ENCODE measurements at places on chromosomes 1 and 21.

DNA sequence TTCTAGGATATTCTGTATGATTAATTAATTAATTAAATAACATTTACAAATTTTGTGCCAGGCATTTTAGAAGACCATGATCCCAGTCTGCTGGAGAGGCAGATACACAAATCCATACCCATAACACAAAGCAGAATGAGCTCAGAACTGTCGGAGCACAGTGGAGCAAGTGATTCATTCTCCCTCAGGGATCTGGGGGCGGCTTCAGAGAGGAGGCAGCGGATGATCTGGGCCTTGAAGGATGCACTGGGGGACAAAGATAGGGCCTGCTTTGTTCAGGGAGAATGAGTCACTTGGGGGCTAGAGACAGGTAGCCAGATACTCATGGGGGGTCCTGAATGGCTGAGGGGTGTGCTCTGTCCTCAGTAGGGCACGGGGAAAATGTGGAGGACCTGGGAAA, 50.9 kb upstream of the TRABD2B start:
- DNase-seq = no peak

DNA sequence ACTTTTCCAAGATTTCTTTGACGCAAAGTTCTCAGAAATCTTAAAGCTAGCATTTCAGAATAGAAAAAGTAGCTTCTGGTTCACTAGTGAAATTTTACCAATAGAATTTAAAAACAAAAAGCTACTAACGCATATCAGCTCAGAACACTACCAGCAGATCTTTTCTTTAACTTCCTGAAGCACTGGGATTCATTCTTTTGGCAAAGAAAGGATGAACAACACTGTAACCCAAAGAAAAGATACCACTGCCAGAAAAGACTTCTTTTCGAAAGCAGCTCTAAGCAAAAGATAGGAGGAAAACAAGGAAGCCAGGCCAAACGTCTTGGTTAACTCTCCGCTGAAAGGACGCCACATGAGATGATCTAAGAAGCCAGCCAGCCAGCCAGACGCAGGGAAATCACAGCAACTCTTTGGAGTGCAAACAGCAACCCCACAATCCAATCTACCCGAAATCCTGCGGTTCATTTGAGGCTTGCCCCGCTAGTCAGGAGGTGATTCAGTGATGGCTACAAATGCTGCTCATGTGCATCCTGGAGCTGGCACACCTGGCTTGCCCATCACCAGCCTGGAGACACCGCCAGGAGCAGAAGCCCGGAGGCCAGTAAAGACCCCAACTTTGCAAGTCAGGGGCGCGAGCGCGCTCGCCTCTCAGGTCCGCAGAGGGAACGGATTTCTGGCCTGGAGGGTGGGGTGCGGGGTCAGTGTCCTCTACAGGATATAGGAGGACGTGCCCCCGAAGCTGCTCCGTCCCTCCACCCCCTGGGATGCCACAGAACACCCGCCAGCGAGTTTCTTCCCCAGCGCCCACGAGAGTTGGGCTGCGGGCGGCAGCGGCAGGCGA, 812 bp downstream of the NBPF1 start:
- peak; percentile 51 for DNase-seq

GRCh38 chr1:222975472-222976122, 160.8 kb downstream of the DISP1 start:
- DNase-seq = no peak

GRCh38 chr1:119639109-119639508, 9.0 kb downstream of the ZNF697 start:
- no peak for DNase-seq

DNA sequence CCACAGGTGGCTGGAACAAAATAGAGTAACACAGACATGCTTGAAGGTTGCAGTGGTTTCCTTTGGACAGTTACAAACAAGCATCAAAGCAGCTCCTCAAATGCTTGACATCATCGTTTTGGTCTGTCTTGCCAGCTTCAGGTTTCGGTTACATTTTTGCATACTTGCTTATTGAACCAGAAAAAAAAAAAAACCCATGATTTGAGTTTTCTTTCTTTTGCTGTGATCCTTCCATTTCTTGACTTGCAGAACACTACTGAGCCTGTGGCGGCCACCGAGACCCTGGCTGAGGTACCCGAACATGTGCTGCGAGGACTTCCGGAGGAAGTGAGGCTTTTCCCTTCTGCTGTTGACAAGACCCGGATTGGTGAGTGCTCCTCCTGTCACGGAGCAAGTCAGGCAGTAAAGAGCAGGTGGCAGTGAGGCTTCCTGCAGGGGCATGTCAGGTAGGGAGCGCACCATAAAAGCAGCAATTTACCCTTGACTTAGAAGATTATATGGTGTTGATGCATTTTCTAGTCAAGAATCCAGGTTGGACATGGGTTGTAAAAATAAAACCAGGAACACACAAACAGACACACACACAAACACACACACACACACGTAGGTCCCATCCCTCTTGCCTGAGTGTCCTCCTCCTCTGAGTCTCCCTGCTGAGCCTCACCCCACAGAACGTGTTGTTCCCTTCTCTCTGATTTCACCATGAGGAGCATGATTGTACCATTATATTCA, 30.9 kb downstream of the PRDM2 start:
- DNase-seq = peak; percentile 94

DNA sequence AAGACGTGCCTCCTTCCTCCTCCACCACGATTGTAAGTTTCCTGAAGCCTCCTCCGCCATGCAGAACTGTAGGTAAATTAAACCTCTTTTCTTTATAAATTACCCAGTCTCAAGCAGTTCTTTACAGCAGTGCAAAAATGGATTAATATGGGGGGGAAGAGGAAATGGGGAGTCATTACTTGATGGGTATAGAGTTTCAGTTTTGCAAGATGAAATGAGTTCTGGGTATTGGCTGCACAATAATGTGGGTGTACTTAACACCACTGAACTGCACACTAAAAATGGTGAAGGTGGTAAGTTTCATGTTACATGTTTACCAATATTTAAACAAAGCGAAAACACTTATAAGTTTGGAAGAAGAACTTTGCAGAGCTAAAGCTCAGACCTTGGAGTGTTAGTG, 24.3 kb upstream of the DISP1 start:
- no peak for DNase-seq

- DNase-seq = no peak
Measured at GRCh38 chr1:18011703-18012102, 95.9 kb upstream of the IGSF21 start.

DNA sequence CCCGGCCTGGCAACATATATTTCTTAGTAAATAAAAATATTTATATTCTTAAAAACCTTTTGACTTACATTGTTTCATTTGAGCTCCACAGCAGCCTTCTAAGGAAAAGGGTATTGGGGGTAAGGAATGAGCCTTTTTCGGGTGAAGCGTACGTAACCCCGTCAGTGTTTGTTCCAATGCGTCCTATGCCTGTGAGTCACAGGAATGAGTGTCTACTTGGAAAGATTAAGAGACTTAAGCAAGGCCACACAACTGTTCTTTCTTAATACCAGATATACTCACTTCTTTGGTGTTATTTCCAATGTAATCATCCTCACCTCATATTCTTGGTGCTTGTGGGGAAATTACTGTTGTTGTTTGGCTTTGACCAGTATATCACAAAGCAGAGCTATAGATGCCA, 22.7 kb downstream of the WDTC1 start:
- no peak for DNase-seq

DNA sequence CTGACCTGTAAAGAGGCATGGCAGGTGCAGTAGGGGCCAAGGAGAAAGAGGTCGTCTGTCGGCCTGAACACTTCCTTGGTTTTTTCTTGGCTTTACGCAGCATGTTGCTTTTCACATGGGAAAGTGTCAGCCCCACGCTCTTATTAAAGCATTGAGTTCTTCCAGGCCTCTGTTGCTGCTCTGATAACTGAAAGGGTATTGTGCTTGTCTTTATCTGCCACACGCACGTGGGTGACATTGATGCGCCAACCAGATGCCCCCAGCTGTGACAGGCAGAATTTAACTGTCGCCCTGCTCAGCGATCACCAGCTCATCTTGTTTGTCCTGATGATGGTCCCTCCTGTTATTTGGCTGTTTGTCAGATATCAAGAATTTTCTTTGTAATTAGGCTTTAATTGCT, 76.5 kb downstream of the GALNT2 start:
- no peak for DNase-seq

DNA sequence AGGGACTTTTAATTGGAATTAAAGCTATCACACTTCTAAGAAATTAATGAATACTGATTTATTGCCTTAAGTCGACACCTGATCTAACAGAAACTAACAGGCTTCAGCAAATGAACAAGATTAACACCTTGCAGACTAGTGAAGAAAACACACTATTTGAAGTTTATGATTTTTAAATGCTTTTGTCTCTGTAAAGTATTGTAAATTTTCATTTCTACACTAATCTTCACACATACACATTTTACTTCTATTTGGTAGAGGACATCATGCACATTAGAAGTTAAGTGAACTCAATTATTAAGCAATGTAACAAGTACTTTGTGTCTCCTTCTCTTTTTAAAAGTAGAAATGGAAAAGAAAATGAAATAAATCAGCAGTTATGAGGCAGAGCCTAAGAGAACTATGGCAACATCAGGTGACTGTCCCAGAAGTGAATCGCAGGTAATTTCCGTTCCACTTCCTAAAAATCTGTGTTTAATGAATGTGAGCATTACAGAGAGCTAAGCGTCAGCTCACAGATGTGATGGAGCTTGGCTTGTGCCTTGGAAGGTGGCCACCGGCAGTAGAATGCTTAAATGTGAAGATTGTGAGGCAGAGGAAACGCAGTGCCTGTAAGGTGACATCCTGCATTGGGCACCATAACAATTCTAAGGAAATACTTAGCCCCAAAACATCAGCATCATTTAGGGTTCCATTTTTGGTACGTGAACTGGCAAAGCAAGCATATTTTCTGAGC, 1.2 kb downstream of the PRMT2 start:
- no peak for DNase-seq

DNA sequence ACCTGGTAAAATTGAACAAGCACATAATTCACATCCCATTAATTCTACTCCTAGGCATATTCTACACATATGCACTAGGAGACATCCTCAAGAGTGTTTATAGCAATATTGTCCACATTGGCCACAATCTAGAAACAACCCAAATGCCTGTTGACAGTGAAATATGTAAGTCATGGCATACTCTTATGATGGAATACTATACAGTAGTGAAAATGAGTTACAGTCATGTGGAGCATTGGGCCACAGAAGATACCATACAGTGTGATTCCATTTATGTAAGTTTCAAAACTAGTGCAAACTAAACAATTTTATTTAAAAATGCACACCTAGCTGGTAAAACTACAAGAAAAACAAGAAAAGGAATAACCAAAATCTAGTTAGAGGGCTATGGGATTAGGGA, 19.1 kb downstream of the CHIT1 start:
- DNase-seq = no peak

DNA sequence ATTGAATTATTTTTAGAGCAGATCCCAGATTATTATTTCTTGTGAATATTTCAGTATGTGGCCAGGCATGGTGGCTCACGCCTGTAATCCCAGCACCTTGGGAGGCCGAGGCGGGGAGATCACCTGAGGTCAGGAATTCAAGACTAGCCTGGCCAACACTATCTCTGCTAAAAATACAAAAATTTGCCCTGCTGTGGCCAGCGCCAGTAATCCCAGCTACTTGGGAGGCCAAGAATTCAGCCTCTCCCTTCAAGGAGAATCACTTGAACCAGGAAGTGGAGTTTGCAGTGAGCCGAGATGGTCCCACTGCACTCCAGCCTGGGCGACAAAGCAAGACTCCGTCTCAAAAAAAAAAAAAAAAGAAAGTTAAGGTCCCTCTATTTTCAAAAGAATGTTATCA, 4.3 kb downstream of the OSBPL9 start:
- no peak for DNase-seq

GRCh38 chr21:43957611-43958362, 54.3 kb upstream of the TRAPPC10 start:
- DNase-seq = no peak

GRCh38 chr1:214991691-214992315, 90.7 kb upstream of the KCNK2 start:
- no peak for DNase-seq

GRCh38 chr1:107184888-107185287, 44.0 kb downstream of the NTNG1 start:
- DNase-seq = peak; percentile 40

DNA sequence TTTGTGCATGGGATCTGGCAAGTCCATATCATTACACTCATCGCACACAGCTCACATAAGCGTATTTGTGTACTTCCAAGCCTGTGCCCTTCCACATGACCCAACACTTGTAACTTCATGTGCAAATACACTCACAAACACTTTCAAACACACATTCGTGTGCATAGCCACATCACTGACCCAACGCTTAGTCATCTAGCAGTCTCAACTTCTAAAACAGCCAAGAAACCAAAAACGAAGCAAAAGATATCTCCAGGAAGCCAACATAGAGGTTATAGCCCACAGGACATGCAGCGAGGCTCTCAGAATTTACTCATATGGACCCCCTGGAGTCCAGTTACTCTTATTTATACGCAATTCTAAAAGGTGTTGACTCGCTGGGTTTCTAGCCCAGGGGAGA, 10.9 kb upstream of the GOLT1A start:
- DNase-seq = no peak

GRCh38 chr1:111669268-111669667, 49.7 kb downstream of the RAP1A start:
- DNase-seq = no peak

DNA sequence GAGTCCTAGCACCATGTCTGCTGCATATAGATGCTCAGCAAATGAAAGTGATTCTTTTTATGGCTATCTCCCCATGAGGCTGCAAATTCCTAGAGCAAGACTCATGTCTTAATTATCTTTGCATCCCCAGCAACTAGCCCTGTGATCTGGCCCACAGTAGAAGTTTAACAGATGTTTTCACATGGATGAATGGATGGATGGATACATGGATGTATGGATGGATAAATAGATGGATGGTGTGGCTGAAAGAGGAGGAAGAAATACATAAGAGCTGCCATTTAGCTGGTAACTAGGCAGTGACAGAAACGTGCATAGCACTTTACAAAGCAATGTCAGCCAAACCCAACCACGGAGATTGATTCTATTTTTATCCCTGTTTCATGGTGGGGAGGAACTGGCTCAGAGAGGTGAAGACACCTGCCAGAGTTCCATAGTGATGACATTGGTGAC, 32.7 kb upstream of the ZBTB40 start:
- DNase-seq = peak; percentile 16

All from activated CD8-positive, alpha-beta memory T cell treated with anti-CD3 and anti-CD28 coated beads, Interleukin-2, amount 10 ng/mL, durations not matched to agents 7 days and 5 days (primary cell).